Small intestine (tissue), 16 donors: ENCODE measurements at places on chromosomes 2 and 18.

GRCh38 chr2:178328037-178328436 lies 122.9 kb downstream of the PRKRA start:
- no peak for DNase-seq
- peaks cover 7% of the 10 kb centered on the region for H3K4me1 ChIP-seq
- no peaks in the 10 kb centered on the region for H3K27me3 ChIP-seq
- H3K27ac ChIP-seq: no peak overlapping the region
- H3K4me3 ChIP-seq: no peak overlapping the region

DNA sequence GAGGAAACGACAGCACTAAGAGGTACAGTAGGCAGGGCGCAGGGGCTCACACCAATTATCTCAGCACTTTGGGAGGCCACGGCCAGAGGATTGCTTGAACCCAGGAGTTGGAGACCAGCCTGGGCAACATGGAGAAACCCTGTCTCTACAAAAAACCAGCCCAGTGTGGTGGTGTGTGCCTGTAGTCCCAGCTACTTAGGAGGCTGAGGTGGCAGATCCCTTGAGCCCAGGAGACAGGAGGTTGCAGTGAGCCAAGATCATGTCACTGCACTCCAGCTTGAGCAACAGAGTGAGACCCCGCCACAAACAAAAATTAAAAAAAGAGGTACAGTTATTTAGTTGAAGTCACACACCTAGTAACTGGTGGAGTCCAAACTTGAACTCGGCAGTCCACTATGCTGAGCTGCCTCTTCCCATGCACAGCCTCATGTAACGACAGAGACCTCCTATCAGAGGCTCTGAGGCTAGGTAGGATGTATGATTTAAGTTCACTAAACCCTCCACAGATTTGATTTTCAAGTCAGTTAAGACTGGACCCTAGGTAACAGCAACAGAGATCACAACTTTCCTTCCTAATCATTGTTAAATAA lies 8.7 kb downstream of the STK17B start:
- H3K36me3 ChIP-seq: peaks cover 8% of the 10 kb centered on the region
- H3K27ac ChIP-seq: no peak overlapping the region
- no peaks in the 10 kb centered on the region for H3K4me1 ChIP-seq
- H3K4me3 ChIP-seq: peak overlapping the region; percentile 10

GRCh38 chr2:177767768-177768167 lies 304.8 kb downstream of the PDE11A start:
- H3K4me1 ChIP-seq: no peaks in the 10 kb centered on the region
- H3K36me3 ChIP-seq: no peaks in the 10 kb centered on the region
- no peak overlapping the region for H3K4me3 ChIP-seq
- no peak for DNase-seq

- H3K4me1 ChIP-seq: no peaks in the 10 kb centered on the region
- no peak overlapping the region for H3K4me3 ChIP-seq
- DNase-seq: no peak
- no peaks in the 10 kb centered on the region for H3K27me3 ChIP-seq
- H3K27ac ChIP-seq: no peak overlapping the region
Observed at GRCh38 chr2:165528691-165529090, 59.2 kb downstream of the CSRNP3 start.

DNA sequence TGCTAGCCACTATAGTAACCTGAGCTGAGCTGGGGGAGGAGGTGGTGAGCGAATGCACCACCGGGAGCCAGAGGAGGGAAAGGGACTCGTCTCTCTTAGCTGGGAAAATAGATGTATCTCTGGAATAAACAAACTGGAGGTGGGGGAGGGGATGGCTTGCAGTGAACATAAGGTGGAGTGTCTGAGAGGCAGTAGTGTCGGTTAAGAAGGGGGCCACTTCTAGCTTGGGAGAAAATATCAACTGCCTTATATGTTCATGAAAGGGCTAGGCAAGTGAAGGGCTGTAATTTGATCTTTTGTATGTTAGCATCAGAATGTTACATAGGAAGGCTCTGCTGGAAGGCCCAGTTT lies 2.2 kb downstream of the SETBP1 start:
- peak; percentile 19 for DNase-seq
- no peak overlapping the region for H3K4me3 ChIP-seq
- H3K27ac ChIP-seq: peak overlapping the region; percentile 37

- no peak overlapping the region for H3K27ac ChIP-seq
- no peaks in the 10 kb centered on the region for H3K27me3 ChIP-seq
Observed at GRCh38 chr2:142756430-142756829, 121.0 kb upstream of the KYNU start.

GRCh38 chr2:11699686-11700670 lies 30.0 kb upstream of the NTSR2 start:
- H3K4me3 ChIP-seq: no peak overlapping the region
- no peaks in the 10 kb centered on the region for H3K27me3 ChIP-seq
- H3K27ac ChIP-seq: no peak overlapping the region
- H3K36me3 ChIP-seq: no peaks in the 10 kb centered on the region
- H3K4me1 ChIP-seq: no peaks in the 10 kb centered on the region

DNA sequence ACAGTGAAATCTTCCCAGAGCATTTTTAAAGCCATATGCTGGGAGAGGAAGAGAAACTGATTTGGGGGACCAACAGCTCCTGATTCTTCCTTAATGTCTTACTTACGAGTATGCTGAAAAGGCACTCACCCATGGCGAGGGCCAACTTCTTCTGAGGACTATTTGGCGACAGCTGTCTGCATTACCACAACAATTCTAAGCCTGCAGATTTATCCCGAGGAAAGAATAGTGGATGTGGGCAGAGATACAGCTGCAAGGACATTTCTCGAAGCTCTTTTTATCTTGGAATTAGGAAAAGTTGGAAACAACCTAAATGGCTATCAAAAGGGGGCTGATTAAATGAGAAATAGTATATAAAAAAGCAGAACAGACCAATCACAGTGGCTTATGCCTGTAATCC lies 40.3 kb upstream of the FHL2 start:
- H3K4me1 ChIP-seq: no peaks in the 10 kb centered on the region
- H3K27ac ChIP-seq: no peak overlapping the region
- H3K4me3 ChIP-seq: no peak overlapping the region
- no peaks in the 10 kb centered on the region for H3K36me3 ChIP-seq
- H3K27me3 ChIP-seq: no peaks in the 10 kb centered on the region

DNA sequence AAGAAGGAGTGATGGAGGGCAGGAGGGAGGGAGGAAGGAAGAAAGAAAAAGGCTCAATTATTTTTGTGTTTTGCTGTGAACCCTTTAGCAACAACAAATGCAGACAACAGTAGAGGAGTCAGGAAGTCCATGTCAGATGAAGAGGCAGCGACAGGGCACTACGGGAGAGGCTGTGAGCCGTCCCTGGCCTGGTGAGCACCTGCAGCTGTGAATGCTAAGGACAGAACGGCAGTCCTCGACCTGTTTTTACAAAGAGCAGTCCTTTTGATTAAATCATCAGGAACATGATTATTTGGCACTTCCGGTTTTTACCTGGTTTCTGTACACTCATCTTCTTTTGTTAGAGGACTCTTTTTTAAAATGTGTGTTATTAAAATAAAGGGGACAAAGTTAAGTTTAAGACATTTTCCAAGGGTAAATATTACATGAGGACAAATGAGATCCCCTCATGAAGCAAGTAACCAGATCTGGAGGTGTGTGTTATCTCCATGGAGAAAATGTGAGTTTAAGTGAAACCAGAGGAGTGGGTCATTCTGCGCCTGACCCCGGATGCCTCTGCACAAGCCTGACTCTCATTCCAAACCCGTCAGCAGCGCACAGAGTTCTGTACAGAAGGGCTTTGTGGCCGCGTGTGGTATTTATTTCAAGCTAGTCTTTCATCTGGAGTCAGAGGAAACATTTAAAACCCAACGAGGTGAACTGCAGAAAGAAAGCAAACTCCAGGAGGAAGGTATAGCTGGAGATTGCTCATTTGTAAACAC lies 492.5 kb downstream of the SOX11 start:
- no peak overlapping the region for H3K4me3 ChIP-seq
- peaks cover 20% of the 10 kb centered on the region for H3K4me1 ChIP-seq
- no peak for DNase-seq
- H3K27ac ChIP-seq: no peak overlapping the region

GRCh38 chr18:2851771-2852170 lies 5.0 kb downstream of the EMILIN2 start:
- DNase-seq: no peak
- no peaks in the 10 kb centered on the region for H3K4me1 ChIP-seq
- no peak overlapping the region for H3K27ac ChIP-seq
- H3K27me3 ChIP-seq: peaks cover 2% of the 10 kb centered on the region
- no peak overlapping the region for H3K4me3 ChIP-seq

DNA sequence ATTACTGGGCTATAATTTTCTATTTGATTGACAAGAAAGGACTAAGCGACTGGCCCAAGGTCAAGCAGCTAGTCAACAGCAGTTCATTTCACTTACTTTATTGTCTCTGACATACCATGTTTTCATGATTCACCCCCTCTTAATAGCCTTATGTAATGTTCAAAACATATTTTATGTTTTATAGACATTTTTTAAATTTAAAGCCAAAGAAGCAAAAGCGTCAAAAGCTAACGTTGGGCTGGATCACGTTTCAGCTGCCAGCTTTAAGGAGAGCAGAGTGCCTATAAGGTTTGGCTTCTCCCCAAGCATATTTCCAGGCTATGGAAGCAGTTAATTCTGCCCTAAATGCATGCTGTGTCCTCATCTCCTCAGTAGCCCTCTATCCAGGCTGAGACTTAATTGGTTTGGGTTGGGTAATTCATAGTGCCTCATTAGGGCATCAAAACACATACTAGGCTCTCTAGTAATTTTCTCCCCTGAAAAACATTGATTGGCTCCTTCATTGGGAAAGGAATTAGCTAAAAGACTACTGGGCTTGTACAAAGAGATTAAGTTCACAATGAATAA lies 94.8 kb upstream of the CREB1 start:
- H3K36me3 ChIP-seq: no peaks in the 10 kb centered on the region
- no peak overlapping the region for H3K4me3 ChIP-seq
- no peaks in the 10 kb centered on the region for H3K27me3 ChIP-seq
- H3K27ac ChIP-seq: no peak overlapping the region
- DNase-seq: no peak

GRCh38 chr18:55054021-55054990 lies 95.0 kb upstream of the CCDC68 start:
- no peaks in the 10 kb centered on the region for H3K36me3 ChIP-seq
- H3K27me3 ChIP-seq: no peaks in the 10 kb centered on the region
- no peak overlapping the region for H3K4me3 ChIP-seq
- no peak for DNase-seq
- no peaks in the 10 kb centered on the region for H3K4me1 ChIP-seq

GRCh38 chr2:230160112-230160660 lies 59.6 kb downstream of the SP110 start:
- no peaks in the 10 kb centered on the region for H3K36me3 ChIP-seq
- H3K4me1 ChIP-seq: no peaks in the 10 kb centered on the region
- no peak overlapping the region for H3K27ac ChIP-seq
- no peak overlapping the region for H3K4me3 ChIP-seq

GRCh38 chr2:3253913-3254441 lies 123.6 kb downstream of the EIPR1 start:
- no peak overlapping the region for H3K4me3 ChIP-seq
- peaks cover 40% of the 10 kb centered on the region for H3K36me3 ChIP-seq
- H3K27ac ChIP-seq: no peak overlapping the region
- no peak for DNase-seq
- H3K27me3 ChIP-seq: no peaks in the 10 kb centered on the region
- H3K4me1 ChIP-seq: peaks cover 2% of the 10 kb centered on the region

DNA sequence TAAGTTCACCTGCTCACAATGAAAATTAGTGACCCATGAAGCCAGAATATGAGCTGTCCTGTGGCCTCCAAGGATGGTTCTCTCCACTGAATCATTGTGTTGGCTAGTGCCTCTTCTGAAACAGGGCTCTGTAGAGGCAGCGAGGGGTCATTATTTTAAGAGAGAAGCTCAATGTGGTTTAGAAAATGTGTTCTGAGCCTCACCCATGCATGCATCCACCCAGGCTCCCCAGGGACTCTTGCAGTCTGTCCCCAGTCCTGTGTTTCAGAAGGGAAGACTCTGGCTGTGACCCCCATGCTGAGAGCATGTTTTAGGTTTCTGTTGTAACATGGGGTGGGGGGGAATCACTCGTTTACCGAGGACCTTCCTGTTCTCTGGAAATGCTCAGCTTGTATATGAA lies 135.2 kb downstream of the RNF144A start:
- H3K27me3 ChIP-seq: no peaks in the 10 kb centered on the region
- no peaks in the 10 kb centered on the region for H3K36me3 ChIP-seq
- H3K4me1 ChIP-seq: no peaks in the 10 kb centered on the region
- H3K27ac ChIP-seq: no peak overlapping the region
- DNase-seq: no peak
- H3K4me3 ChIP-seq: no peak overlapping the region

DNA sequence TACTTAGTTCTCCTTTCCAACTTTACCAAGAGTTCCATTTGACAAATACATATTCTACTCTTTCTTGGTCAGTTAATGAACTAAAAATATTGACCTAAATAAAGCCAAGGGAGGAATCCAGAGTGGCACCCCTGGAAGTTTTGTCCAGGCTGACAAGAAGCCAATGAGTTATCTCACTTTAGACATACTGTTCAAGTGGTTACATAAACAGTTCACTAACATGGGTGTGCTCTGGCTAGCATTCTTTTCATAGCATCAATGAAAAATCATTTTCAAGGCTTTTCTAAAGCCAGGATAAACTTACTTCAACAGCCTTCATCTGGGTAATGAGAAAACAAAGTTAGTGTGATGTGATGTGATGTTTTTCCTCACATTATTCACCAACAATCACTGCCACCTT lies 649.4 kb downstream of the TDRD15 start:
- H3K4me1 ChIP-seq: no peaks in the 10 kb centered on the region
- H3K27ac ChIP-seq: no peak overlapping the region
- H3K27me3 ChIP-seq: no peaks in the 10 kb centered on the region
- H3K36me3 ChIP-seq: no peaks in the 10 kb centered on the region

DNA sequence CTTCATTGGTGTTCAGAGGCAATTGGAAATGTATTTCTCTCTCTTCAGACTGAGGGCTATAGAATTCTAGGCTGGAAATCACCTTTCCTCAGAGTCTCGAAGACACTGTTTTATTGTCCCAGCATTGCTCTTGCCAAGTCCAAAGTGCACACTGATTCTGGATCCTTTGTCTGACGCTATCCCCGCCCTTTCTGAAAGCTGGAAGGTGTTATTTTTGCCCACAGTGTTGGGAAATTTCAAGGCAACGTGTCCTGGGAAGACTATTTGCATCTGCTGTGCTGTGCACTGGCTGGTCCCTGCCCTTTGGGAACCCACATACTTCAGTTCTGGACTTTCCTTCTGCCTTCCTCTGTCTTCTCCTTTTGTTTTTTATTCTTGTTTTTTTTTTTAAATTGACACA lies 190.8 kb downstream of the SH3BP4 start:
- H3K36me3 ChIP-seq: no peaks in the 10 kb centered on the region
- H3K27ac ChIP-seq: peak overlapping the region; percentile 8
- no peaks in the 10 kb centered on the region for H3K27me3 ChIP-seq
- H3K4me3 ChIP-seq: no peak overlapping the region
- H3K4me1 ChIP-seq: peaks cover 4% of the 10 kb centered on the region

- no peaks in the 10 kb centered on the region for H3K36me3 ChIP-seq
- no peaks in the 10 kb centered on the region for H3K4me1 ChIP-seq
- no peak overlapping the region for H3K27ac ChIP-seq
Observed at GRCh38 chr2:64063454-64063853, 44.2 kb upstream of the VPS54 start.
